ENCODE measurements at places on chromosomes 7 and 10.

- no peak for DNase-seq
Observed at GRCh38 chr10:48802611-48803071, 118.0 kb downstream of the WDFY4 start.

DNA sequence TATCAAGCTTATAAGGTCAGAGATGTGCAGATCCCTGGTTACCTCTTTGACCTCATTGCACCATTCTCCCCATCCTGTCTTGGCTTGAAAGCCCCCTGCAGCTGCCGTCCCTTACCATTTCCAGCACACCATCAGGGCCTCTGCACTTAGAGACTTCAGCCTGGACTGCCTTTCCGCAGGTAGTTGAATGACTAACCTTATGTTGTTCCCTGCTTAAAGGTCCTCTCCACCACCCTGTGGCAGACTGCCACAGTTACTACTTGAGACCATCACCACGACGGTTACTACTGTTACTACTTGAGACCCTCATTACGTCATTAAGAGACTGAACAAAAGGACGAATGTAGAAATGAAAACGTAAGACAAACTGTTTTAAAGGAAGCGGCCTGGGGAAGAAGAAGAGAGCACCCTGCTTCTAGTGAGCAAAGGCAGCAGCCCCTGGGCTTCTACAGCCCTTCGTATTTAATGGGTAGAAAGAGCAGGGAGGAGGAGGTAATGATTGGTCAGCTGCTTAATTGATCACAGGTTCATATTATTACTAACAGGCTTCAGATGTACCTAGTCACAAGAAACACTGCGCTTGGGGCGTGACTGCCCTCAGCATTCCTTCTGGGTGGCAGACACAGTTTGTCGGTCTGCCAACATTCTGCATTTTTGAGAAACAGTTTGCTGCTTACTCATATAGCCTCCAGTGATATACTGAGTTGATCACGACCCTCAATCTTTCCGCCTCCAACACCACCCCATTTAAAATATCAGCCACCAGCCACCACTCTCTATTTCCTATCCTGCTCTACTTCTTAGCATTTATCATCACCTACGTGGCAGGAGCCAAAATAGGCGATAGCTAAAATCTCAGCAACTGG lies 74.1 kb upstream of the PARD3 start:
- DNase-seq = no peak

DNA sequence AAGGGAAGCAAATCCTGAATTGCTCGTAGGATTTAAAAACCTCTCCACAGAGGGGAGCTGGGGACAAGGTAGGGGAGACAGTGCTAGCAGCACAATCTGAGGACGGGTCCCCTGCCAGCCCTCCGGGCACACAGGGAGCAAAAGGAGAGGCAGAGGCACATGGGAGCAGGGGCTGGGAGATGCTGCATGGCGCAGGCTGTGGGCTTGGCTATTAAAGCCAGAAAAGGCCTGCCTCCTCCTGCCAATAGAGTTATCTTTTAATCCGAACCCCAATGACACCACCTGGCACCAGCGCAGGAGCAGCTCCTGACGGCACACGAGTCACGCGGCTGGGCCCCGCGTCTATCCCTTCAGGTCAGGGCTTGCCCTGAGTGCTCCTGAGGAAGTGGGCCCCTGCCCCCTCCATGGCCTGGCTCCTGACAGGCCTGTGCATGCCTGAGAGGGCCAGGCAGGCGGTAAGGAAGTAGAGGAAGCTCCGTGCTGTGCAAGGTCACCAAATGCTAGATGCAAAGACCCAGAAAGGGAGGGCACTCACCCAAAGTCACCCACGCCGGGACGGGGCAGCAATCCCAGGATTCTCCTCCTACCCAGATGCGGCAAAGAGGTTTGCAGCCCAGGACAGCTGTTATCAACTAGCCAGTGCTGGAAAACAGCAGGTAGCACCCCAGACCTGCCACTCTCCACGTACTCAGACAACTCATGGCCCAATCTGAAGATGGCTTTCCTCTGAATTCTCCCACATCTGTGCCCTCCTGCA lies 28.1 kb downstream of the DLG5 start:
- DNase-seq = no peak

- no peak for DNase-seq
Observed at GRCh38 chr10:3425716-3426115, 253.1 kb upstream of the PITRM1 start.

- DNase-seq = no peak
Observed at GRCh38 chr7:31526864-31527263, 13.0 kb downstream of the ITPRID1 start.

DNA sequence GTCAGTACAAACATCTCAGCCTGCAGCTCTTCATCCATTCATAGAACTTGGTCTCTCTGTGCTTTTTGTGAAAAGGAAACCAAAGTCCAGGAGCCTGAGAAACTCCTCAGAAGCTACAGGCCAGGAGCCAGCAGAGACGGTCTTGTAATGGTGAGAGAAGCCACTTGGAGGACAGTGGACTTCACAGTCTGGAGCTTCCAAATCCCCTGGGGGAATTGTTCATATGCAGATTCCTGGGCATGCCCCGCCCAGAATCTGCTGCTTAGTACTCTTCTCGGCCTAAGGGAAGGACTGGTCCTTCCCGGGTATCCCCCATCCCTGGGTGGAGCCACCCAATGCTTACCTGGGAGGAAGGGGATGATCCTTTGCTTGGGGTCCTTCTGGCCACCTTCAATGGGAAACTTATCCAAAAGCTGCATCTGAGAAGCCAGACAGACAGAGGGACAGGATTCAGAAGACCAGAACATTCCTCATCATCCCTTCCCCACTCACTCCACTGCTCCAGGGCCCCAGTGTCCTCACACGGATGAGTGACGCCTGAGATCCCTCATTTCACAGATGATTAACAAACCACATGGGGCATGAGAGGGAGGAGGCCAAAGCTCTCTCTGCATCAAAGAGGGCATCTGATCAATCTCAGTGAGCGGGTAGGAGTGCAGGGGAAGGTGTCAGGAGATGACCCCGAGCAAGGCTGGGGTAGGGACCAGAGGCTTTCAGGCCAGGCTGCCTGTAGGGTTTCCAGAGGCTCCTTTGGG lies 88.4 kb downstream of the SH3PXD2A start:
- DNase-seq = no peak

DNA sequence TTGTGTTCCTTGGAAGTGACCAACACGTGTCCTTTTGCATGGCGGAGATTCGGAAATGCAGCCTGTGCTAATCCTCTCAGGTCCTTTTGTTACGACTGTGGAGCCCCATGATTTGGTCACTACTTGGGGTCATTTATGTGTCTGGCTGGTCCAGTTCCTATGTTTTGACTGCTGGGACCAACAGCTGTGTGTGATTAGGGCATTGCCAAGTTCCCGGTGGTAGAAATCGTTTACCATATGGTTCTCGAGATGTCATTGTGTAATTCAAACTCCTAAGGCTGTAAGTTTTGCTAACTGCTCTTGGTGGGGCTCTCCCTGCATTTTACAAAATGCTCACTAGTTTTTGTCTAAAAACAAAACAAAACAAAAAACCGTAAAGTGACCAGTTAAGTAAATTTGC lies 62.0 kb downstream of the CCNY start:
- no peak for DNase-seq

DNA sequence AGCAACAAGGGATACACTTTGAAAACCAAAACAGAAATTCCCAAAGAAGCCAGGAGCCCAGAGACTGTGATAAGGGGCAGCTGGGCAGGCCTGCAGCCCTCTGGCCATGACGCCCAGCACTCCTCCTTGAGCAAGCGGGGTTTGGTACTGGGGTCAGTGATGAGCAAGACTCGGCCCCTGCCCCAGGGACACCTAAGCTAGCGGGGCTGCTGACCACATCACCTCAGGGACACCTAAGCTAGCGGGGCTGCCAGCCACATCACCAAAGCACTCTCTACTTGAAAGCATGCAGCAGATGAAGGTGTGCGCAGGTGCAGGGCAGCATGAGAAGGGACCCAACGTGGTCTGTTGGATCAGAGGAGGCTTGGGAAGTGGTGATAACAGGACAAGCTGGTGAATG lies 108.0 kb upstream of the PPP2R2D start:
- DNase-seq = no peak
